ENCODE measurements at places on chromosomes 12 and 14.

DNA sequence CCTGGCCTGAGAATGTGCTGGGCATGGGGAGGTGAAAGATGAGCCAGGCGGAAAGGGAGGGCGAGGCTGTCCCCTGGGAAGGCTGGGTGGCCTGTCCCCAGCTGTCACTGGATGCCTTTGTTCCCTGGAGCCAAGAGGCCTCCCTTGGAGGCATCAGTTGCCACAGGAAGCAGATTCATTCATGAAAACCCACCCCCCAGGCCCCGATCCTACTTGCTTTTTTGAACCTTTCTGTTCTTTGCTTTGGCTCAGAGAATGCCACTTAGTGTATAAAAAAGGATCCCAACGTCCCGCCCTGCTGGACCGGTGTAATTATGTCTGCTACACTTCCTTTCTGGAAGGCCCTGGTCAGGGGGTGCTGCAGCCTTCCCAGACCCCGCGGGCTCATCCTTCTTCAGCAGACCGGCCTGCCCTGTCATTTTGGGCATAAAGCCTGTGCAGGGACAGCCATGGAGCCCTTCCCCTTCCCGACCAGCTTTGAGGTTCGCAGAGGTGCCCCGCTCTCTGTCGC lies 220.2 kb downstream of the SLC41A2 start:
- no peak for DNase-seq

- no peak for DNase-seq
Observed at GRCh38 chr14:29311983-29312382, 545.4 kb downstream of the FOXG1 start.

DNA sequence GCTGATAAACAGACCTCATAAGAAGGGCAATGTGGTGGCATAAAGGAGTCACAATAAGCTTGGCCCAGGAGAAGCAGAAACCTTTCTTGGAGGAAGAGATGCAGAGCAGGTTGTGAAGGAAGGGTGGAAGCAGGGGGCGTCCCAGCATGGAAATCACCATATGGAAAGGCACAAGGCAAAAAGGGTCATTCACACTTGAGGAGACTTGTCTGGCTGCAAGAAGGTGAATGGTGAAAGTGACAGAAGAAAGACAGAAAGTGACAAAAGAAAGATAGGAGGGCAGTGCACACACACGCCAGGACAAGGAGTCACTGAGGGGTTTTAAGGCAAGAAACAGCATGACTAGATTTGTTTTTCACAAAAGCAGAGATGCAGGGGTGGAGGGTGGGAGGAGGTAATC lies 38.3 kb downstream of the GALNT4 start:
- DNase-seq: no peak

- DNase-seq: no peak
Observed at GRCh38 chr14:78985668-78986381, 815.7 kb downstream of the NRXN3 start.

DNA sequence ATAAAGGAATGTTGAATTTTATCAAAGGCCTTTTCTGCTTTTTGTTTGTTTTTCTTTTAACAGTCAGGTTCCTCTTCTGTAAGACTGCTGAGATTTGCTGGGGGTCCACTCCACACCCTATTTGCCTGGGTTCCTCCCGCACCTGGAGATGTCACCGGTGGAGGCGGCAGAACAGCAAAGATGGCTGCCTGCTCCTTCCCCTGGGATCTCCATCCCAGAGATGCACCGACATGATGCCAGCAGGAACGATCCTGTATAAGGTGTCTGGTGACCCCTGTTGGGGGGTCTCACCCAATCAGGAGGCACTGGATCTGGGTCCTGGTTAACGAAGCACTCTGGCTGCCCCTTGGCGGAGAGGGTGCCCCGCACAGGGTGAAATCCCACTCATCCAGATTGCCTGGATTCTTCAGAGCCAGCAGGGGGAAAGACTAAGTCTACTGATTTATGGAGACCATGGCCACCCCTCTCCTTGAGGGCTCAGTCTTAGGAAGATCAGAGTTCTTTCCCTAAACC lies 244.0 kb upstream of the MDGA2 start:
- no peak for DNase-seq

DNA sequence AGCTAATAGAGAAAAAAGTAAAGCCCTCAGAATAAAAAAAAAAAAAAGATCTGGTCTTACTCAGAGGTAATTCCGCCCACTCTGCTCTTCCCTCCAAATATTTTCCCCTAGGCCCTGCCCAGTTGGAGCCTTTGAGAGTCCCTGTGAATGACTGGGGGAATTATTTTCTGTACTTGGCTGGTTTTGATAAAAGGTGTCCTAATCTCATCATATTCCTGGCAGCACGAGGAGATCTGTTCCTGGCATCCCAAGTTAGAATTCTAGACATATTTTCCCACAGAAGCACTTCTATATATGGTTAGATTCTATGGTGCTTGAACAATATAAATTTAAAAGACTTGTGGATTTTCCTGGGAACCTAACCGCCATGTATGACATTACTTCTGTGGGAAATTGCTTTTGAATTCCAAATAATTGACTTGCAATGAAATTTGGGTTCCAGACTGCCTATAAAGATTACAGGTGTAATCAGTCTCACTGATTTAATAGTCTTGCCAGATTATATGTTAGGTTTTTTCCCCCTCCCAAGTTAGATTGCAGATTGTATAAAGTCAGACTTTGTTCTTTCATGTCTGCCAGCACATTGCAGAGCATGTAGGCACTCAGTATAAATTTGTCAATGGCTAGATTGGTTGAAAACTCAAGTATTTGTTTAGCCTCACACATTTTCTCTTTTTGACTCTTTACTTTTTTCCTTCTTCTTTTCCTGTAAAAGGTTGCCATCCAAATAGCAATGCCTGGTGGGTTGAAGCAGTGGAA lies 12.3 kb downstream of the GPX2 start:
- no peak for DNase-seq

DNA sequence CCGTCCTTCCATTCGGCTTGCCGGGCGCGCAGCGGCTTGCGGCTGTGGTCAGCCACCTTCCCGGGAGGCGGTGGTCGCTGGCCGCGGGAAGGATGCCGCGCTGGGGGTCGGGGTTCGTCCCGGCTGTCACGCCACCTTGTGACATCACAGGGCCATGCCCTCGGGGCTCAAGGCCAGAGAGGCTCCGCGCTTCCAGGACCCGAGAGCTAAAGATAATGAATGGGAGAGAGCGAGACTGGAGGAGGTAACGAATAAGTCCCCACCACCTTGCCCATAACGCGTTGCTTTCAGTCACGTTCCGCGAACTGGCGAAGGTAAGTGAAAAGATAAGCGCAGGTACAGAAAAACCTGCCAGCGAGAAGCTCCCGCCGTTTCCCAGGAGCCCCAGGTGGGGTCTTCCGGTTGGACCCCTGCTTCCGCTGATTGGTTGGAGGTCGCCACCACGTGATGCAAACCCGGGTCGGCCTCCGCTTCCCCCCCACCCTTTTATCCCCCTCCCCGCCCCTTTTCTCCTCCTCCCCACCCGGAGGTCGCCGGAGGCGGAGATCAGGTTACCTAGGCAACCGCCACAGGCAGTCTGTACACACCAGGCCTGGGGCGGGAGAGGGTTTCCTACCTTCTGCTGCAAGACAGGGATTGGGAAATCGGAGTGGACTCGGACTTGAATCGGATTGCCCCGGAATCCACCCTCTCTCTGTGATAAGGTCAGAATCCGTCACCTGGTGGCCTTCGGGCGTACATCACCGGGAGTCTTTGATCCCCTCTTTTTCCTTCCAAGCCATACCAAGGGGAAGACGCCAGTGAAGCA lies at the start of gene LRRC9:
LRRC9 (plus strand) TSS at position 575 of the 808 bp plus-strand sequence.
- no peak for DNase-seq

DNA sequence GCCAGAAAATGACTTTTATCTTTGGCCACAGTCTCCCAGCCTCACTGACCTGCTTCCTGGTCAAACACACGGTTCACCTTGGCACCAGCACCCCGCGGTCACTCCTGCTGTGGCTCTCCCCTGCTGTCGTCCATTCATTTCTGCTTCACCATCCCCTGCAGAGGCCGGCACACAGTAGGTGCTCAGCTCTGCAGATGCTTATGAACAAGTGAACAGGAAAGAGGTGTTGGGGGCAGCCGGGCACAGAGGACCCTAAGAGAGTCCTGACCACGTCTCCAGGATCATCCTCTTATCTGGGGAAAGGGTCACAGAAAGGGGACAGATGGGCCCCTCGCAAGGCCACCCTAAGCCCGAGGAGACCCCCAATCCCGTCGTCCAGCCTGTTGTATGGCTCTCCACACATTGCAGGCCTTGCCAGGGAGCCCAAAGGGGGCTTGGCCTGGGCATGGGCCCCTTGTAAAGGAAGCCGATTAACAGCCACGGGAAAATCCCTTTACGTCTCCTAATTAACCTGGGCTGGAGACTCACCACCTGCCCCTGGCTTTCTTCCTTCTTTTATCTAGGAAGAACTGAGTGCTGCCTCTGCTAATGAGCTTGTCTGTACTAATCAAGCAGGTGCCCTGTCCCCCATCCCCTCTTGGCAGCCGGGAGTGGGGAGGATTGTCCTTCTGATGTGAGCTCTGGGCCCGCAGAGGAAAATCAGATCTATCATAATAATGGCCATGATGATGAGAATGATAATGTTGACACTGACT lies 119.2 kb downstream of the AACS start:
- DNase-seq: no peak

- DNase-seq: no peak
Observed at GRCh38 chr12:124554429-124555029, 12.9 kb downstream of the NCOR2 start.

GRCh38 chr14:100304825-100305323 lies 1.4 kb downstream of the SLC25A29 start:
- DNase-seq: no peak

- no peak for DNase-seq
Observed at GRCh38 chr12:114134922-114135321, 168.8 kb upstream of the RBM19 start.

DNA sequence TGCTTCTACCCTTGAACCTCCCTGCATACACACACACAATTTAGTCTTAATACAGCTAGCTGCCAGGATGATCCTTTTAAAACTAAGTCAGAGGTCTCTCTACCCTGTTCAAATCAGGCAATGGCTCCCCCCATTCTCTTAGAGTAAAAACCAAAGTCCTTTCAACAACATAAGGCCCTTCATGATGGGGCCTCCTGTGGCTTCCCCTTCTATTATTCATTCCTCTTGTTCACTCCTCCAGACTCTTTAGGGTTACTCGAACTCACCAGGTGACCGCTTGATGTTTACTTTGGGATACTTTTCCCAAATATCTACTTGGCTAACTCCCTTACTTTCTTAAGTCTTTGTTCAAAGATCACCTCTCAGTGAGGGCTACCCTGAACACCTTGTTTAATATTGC lies 30.4 kb downstream of the DENND5B start:
- DNase-seq: no peak

GRCh38 chr12:98256830-98257229 lies 258.6 kb upstream of the TMPO start:
- no peak for DNase-seq

GRCh38 chr14:32693114-32693513 lies 245.6 kb upstream of the NPAS3 start:
- no peak for DNase-seq

DNA sequence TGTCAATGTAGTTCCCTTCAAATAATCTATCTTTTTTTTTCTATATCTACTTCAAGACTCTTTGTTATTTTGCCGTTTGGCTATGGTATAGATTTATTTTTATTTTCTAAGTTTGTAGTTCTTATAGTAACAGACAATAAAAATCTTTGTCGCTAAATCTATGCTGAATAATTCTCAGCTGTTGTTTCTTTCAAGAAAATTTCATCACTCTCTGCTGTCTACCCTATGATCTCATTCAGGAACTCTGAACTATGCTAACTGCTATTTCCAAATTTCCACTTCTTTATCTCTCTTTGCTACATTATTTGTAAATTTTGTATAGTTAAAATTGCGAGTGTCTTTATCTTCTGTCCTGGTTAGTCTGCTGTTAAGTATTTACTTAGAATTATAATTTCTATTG lies 353.6 kb downstream of the LRFN5 start:
- DNase-seq: no peak

- DNase-seq: no peak
Observed at GRCh38 chr14:73145371-73145770, 9.1 kb downstream of the PSEN1 start.

DNA sequence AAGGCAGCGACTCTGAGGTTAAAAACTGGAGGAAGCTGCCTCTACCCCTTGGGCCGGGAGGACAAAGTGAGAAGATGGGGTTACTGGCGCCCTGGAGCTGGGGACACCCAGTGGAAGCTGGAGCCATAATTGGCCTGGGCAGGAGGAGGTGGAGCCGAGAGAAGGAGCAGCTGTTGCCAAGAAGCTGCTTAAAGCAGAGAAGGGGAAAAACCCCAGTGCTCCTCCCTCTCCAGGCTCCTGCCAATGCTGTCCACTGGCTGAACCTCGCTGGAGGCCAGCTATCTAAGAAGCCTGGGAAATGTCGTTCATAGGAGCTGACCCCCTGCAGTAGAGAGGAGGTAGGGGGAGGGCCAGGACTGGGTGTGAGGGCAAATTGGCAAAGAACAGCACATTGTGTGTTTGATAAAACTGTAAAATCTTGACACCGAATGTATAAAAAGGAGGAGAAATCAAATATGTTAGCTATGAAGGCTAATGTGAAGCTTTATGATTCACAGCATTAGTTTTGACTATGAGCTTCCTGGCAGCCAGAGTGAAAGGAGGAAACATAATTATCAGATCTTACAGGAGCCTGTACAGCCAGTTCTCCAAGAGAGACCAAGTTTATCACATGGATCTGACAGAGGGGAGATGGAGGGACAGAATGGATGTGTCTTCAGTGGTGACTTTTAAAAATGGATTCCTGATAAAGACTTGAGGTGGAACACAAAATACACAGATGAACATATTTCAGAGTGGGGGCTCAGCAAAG lies 9.5 kb downstream of the HHIPL1 start:
- DNase-seq: no peak

DNA sequence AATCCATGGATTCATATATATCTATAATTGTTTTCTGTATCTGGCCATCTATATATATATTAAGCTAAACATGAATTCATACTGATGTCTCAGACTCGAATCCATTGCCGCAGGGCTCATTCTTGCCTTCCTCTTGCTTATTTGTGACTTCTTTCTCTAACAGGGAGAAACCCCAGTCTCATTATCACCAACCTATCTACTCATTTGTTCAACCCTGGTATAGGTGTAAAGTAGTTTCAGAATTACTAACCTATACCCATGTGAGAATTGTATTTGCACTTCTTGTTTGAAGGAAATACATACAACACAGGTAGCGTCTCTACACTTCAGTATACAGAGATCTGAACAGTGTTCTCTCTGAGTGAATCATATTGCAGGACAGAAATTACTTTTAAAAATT lies 77.7 kb downstream of the PTPN11 start:
- DNase-seq: no peak

DNA sequence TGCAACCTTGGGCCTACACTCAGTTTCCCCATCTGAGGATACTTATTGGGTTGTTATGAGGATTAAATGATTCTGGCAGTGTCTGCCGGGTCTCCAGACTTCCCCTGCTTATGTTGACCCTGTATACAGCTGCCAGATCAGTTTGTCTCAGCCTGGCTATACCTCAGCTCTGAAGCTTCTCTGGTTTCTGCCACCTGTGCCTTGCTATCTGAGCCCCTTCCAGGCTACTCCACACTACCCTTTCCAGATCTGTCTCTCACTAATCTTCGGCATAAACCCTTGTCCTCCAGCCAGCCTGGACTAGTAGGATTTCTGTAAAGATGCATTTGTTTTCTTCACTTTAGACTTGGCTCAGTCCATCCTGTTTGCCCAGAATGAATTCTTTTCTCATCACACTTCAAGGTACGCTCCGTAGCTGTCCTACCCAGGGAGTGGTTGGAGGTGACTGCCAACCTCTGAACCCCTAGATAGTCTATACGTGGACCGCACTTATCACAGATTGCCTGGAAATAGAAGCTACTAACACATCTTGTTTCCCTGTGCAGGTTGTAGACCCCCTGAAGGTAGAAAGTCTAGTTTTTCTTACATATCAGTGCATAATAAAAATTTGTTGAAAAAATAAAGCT lies 422.4 kb downstream of the RAD51B start:
- DNase-seq: no peak
